Hair follicle dermal papilla cell (primary cell): ENCODE measurements at places on chromosomes 7 and 10. TPM values are rescaled to one million over a fixed set of nuclear protein-coding genes. Genes with fewer than 3 reads are reported as not detected.

SLC26A3 gene
- not detected in 2 replicates for total RNA-seq

MBLAC1 gene
- total RNA-seq = 1.8 and 2.9 TPM in 2 replicates

NYAP1 gene
- total RNA-seq = 3.0 and 4.7 TPM in 2 replicates

CTAGE4 gene
- 0.49 and 1.9 TPM in 2 replicates for total RNA-seq

ZMIZ2 gene
- 16.5 and 24.3 TPM in 2 replicates for total RNA-seq

PTF1A gene
- not detected in 2 replicates for total RNA-seq

CFAP58 gene
- total RNA-seq = 0.49 and 0.81 TPM in 2 replicates

KAZALD1 gene
- total RNA-seq = 9.1 and 9.7 TPM in 2 replicates

C7orf57 gene
- 0.24 TPM in 1 of 2 replicates, not detected in the other for total RNA-seq

LDB3 gene
- under 0.01 TPM in 1 of 2 replicates, not detected in the other for total RNA-seq
